ENCODE measurements at places on chromosomes 3 and 15.

- no peak for DNase-seq
Observed at GRCh38 chr15:84887938-84888337, 3.5 kb downstream of the SLC28A1 start.

DNA sequence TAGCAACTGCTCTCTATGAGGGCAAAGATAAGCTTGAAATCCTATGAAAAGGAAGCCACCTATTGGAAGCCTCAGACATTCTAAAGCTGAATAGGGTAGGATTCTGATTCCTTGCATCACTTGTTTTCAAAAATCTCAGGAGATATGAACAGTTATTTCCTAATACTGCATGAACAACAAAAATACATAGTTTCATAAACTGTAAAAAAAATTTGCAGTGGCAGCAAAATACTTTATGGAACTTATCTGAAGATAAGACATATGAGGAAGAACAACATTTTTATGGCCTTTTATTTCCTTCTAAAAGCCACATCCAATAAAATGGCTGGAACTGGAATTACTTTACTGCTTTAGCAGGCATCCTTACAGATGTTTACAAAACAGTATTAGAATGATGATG, 29.9 kb downstream of the AP3S2 start:
- DNase-seq = peak; percentile 80

- peak; percentile 77 for DNase-seq
Observed at GRCh38 chr3:112519424-112520001, 20.2 kb upstream of the BTLA start.

- DNase-seq = peak; percentile 98
Observed at GRCh38 chr3:185549122-185549521, 3.3 kb downstream of the LIPH start.

- DNase-seq = peak; percentile 39
Observed at GRCh38 chr3:159432682-159433340, 555.8 kb upstream of the IL12A start.

DNA sequence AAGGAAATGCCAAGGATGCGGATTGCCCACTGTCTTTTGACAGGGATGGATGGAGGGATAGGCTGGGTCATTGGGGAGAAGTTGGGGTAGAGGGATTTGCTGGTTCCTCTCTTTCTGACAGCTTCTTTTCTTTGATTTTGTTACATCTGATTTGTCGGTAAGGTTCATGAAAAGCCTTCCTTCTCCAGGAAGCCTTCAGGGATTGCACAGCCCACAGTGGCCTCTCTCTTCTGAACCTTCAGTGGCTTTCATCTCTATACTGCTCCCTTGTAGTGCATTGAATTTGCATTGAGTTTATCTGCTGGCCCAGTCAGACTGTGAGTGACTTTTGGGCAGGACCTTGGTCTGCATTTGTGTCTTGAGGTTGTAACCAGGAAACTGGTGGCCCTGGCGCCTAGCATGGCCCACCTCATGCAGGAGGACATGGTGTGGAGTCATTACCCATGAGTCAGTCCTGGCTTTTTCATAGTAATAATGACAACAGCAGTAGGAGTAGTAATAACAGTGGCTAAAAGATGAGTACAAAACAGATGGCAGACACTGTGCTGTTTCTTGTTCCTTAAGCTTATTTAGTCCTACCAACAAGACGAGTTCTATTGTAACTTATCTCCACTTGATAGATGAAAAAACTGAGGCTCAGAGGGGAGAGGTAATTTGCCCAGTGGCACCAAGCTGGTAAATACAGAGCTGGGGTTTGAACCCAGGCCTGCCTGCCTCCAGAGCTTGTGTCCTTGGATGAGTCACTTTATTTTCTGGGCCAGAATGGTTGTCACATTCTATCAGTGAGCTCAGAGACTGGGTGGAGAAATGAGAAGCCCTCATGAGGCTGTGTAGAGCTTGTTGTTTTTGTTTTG, 28.4 kb downstream of the SMAD6 start:
- DNase-seq = peak; percentile 38

GRCh38 chr3:126117212-126117611, 33.3 kb upstream of the SLC41A3 start:
- no peak for DNase-seq

DNA sequence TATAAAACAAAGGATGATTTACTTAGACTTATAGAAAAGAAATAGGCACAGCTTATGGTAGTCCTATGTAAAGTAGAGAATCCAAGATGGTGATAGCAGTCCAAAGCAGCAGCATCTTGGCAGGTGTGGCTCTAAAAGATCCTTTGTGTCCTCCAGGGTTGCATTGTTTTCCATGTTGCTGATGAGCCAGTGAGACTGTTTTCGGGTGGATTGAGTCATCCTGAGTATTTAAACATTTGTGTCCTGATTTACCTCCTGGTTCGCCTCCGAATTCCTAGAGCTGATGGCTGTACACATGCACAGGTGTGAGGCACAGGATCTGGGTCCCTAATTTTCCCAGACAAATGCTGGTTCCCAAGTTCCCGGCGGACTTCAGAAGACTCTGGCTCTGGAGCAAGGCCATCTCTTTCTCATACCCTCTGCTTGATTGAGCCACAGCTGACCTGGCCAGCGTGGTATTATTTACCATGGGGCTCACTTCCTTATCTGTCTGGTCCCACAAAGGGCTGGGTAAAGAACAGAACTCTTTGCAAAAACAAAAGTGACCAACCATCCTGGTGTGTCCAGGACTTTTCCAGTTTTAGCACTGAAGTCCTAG, 51.0 kb downstream of the ARNT2 start:
- peak; percentile 72 for DNase-seq

GRCh38 chr15:77033417-77033728, 37.5 kb downstream of the TSPAN3 start:
- no peak for DNase-seq

- peak; percentile 39 for DNase-seq
Observed at GRCh38 chr3:9951962-9952805, at the start of gene PRRT3. PRRT3 (minus strand) TSS chr3:9952408; CDS start chr3:9950115, 2,293 bp downstream.

DNA sequence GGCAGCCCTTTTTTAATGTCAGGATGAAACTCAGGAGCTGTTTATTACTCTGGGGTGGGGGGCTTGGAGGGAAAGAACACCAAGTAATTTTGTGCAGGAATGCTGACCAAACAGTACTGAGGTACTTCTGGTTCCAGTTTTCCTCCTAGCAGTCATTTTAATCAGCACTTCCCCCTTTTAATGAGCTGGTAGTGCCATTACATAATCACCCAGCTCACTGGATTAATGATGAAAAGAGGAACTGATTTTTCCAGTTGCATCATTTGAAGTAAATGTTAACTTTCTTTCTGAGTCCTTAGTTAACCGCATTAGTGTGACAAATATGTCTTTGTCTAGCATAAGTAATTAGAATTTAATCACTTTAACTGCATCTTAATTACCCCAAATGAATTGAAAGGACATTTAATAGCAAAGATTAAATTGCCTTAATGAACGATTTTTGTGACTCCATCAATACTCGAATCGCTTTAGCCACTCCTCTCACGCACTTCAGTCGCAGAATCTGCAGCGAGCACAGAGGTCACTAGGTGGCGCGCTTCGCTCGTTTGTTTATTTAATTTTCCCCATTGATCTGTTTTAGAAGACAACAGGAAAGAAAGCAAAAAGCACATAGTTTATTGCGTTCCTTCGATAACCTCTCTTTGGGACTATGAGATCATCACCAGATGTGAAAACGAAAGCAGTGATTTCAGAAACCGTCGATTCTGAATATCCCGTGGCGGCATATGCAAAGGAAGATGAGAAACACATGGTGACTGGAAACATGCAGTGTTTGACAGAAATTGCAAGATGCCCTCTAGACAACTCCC, 9.8 kb downstream of the ONECUT1 start:
- peak; percentile 19 for DNase-seq

GRCh38 chr3:12471241-12471640, 13.0 kb upstream of the TSEN2 start:
- DNase-seq = peak; percentile 40

DNA sequence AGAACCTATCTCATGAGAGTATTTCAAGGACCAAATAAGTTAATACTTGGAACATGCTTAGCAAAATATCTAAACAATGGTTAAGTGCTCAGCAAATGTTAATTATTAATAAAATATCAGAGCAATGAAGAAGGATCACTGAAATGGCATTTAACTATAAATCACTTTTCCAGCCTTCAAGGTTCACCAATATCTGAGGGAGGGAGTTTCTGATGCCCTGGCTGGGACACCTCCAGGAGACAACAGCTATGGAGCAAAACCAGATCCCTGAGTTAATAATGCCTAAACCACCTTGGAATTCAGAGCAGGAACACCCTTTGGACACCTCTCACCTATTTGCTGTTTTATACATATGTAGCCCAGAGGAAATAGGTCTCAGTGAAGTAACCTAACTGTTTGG, 6.4 kb upstream of the FAM174B start:
- no peak for DNase-seq

- DNase-seq = peak; percentile 36
Observed at GRCh38 chr3:184361532-184361931, at the start of the genes CLCN2 and POLR2H. CLCN2 (minus strand) TSS chr3:184361605; CDS start chr3:184361479, 126 bp downstream. POLR2H (plus strand) TSS chr3:184361710; CDS start chr3:184363493, 1,783 bp downstream.

DNA sequence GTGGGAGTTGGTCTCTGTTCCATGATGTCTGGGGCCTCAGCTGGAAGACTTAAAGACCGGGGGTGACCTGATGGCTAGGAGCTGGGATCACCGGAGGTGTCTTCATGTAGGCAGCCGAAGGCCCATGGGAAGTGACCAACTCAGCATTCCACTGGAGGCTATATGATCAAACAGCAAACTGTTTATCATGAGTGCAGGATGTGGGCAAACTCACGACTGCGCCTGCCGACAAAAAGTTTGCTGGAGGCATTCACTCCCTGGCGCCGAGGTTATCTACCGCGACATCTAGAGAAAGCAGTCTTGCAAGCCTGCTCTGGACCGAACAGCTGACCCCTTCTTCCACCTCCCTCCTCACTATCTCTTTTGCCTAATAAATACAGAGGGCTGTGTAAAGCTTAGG, 62.7 kb upstream of the NR2C2 start:
- DNase-seq = no peak

GRCh38 chr3:57756528-57757401, 656 bp downstream of the SLMAP start:
- peak; percentile 21 for DNase-seq

GRCh38 chr3:104974316-104974715, 392.4 kb upstream of the ALCAM start:
- no peak for DNase-seq

- DNase-seq = no peak
Observed at GRCh38 chr3:36597422-36597821, 166.9 kb downstream of the DCLK3 start.

DNA sequence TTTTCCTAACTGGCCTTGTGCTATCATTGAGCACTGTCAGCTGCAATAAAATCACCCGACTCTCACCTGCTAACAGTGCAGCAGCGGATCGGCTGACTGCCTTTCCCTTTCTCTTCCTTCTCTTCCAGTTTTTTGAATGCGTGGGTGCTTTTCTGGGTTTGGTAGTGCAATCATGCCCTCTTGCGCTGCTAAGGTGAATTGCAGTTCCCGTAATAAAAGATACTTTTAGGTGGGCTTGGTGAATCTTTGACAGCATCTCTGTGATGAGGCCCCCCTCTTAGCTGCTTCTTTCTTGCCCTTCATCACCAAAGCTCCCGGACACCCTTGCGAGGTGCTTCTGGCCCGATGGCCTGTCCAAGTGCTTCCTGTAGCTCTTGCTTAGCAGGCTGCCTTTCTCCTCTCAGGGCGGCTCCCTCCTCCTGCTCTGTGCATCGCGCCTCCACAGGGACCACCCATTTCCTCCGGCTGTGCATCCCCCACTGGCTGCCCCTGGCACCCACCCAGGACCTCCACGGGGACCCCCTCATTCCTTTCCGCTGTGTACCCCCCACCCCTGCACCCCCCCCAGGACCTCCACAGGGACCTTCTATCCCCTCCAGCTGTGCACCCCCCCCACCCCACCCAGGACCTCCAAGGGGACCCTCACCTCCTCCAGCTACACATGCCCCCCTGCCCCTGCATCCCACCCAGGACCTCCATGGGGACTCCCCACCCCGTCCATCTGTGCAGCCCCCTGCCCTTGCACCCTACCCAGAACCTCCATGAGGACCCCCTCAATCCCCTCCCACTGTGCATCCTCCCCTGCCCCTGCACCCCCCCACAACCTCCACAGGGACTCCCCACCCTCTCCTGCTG, 50.8 kb upstream of the RPL32 start:
- DNase-seq = peak; percentile 67

DNA sequence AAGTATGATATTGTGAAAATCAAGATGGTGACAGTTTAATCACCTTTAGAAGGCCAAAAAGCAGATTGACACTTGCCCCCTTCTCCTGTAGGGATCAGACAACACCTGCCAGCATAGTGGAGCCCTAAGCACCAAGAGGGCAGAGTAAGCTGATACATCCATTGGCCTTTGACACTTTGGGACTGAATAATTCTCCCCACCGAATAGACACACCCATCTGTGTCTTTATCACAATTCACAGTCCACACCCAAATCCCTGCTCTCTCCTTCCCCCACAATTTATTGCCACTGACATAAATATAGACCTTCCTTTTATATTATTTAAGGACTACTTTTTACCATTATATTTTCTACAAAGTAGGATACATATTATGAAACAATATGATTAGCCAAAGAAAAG, 3.1 kb upstream of the WDR49 start:
- no peak for DNase-seq

DNA sequence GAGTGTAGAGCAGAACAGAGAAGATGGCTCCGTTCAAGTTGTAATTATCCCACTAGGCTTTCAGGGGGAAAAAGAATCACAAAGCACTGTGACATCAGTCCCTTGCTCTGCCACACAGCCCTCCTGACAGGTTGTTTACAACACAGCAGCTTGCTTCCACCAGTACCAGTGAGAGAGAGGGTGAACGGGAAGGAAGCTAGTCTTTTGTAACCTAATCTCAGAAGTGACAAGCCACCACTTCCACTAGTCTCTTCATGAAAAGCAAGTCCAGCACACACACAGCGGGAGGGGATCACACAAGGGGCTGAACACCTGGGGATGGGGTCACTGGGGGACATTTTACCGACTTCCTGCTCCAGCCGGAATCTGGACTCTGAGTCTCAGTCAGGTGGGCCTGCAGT, 86.3 kb downstream of the FAM81A start:
- no peak for DNase-seq

DNA sequence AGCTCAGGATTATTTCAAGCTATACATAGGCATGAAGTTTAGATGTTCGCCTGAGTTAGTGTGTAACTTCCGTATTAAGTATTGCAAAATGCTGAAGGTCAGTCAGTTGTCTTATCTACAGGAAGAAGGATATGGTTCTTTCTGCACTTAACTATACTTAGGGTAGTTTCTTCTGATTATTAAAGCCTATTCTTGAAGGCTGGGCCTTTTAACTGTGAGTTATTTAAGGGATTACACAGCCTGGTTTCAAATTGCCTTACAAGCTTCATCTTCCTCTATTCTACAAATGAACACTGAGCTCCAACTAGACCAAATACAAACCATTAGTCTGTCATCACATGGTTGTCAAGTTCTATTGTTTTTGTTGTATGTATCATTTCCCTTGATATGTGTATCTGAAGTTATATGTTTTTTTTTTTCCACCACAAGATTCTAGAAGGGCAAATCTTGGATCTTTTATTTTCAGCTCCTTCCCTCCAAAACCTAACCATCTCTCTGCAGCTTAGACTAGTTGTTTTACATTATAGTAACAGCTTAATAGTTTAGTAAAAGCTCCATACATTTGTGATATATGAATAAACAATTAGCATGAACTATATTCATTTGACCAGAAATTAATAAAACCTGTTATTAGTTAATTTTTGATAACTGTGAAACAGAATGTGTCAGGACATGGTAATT, 272.9 kb upstream of the KCNMB2 start:
- peak; percentile 72 for DNase-seq

Measured in amniotic epithelial cell (primary cell).